ENCODE measurements at places on chromosomes 1 and 21.

- no peak for DNase-seq
Observed at GRCh38 chr1:147492207-147492606, 49.1 kb upstream of the BCL9 start.

GRCh38 chr1:227889047-227889862 is 58.5 kb downstream of the WNT9A start:
- no peak for DNase-seq

- DNase-seq = peak; percentile 53
Observed at GRCh38 chr1:206663832-206664652, 20.7 kb upstream of the MAPKAPK2 start.

- DNase-seq = peak; percentile 8
Observed at GRCh38 chr1:202237052-202237451, 43.5 kb downstream of the LGR6 start.

- DNase-seq = no peak
Observed at GRCh38 chr1:107863342-107863741, 101.6 kb downstream of the VAV3 start.

All from AG10803 (cell line).